ENCODE measurements at places on chromosomes 12 and 14.
A peak's percentile ranks its signal among the peaks of the same experiment; 100 is the strongest.

DNA sequence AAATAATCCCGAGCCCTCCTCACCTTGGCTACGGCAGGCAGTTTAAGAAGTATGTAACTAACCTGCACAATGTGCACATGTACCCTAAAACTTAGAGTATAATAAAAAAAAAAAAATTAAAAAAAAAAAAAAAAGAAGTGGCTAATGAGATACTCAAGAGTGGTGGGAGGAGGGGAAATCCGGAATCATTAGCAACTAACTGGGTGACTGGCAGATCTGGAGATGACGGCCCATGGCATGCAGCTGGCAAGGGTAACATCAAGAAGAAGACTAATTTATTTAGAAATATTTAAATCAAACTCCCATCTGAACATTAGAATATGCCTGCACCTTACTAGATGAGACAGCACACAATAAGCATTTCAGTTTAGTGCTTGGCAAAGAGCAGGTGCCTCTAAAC is 52.3 kb upstream of the TMCC3 start:
- DNase-seq: no peak

DNA sequence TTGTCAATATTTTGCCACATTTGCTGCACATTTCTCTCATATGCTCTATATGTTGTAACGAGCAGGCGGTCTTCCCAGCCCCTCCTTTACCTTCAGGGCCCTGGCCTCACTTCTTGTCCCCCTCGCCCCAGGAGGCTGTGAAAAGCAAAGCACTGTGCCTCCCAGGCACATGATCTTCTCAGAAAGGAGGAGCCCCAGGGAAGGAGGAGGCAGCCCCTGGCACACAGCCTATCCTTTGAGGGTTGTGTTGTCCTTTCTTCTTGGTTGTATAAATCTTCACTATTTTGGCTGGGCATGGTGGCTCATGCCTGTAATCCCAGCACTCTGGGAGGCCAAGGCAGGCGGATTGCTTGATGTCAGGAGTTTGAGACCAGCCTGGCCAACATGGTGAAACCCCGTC is 77.0 kb downstream of the PPP2R5C start:
- no peak for DNase-seq

DNA sequence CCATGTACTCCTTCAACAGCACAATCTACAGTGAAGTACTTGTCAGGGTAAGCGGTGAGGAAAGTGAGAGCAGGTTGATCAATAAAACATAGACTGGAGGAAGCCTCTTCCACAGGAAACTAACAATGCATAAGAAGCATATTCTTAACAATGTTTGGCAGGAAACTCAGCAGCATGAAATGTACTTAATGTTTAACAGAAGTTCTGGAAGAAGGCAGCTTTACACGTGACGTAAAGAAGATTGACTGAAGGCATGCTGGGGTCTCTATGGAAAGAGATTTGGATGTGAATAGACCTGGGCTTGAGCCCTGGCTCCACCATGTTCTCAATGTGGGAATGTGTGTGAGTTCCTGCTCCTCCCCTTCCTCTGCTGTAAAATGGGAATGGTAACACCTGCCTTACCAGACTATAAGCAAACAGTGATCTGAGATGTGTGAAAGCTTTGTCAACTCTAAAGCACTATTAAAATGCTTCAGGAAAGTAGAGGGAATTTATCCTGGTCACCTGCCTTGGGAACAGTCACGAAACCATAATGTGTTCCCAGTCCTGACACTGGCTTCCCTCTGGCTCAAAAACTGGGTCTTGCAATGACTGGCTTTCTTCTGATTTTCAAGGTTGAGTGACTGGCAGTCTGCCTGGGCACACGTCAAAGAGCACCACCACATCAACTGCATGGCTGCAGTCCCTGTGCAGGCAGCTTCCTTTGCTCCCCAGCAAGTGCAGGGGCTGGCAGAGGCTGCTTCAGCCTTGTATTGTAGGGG is 384.6 kb downstream of the APAF1 start:
- no peak for DNase-seq

- no peak for DNase-seq
These were observed 307.4 kb upstream of the NOVA1 start for GRCh38 chr14:26905229-26905628.

GRCh38 chr14:96904201-96904600 is 107.0 kb downstream of the VRK1 start:
- no peak for DNase-seq

DNA sequence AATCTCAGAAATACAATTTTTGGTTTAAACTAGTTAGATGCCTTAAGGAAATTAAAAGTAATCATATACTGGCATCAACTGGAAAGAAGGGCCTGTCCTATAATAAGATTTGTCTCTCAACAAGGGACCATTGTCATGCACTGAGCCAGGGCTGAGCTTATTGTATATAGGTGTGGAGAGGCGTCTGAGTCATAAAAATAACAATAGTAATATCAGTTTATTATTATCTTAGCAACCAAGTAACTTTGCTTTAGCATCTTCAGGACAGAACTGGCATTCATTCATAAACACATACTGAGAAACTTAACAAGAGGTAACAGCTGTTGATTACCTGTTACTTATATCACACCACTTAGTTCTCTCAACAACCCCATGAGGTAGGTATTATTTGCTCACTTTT is 7.1 kb downstream of the KRT75 start:
- no peak for DNase-seq

DNA sequence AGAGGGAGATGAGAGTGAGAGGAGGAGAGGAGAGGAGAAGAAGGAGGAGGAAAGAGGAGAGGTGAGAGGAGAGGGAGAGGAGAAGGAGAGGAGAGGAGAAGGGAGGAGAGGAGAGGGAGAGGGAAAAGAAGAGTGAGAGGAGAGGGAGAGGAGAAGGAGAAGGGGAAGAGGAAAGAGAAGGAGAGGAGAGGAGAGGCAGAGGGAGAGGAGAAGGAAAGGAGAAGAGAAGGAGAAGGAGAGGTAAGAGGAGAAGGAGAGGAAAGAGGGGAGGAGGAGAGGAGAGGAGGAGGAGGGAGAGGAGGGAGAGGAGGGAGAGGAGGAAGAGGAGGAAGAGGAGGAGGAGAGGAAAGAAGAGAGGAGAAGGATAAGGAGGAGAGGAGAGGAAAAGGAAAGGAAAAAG is 266.8 kb downstream of the ITPR2 start:
- no peak for DNase-seq

GRCh38 chr14:34496007-34496678 is 34.1 kb upstream of the SPTSSA start:
- DNase-seq: no peak

- DNase-seq: no peak
These were observed 58.3 kb downstream of the SMOC1 start for GRCh38 chr14:69937367-69938081.

DNA sequence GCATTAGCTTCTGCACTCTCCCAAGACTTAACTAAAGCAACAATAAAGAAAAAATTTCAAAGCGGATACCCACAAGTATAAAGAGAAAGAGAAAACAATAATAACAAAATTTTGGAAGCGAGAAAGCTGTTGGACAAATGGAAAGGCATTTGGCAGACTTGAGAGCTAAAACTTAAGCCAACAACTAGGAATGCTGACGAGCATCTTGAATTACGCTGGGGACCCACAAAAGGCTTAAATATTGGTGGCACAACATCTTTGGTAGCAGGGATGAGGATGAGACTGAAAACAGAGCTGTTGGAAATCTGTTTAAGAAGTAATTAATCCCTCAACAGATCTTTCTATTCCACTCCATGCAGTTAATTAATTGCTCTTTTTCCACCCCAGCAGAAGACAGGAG is 49.8 kb downstream of the LLPH start:
- no peak for DNase-seq

DNA sequence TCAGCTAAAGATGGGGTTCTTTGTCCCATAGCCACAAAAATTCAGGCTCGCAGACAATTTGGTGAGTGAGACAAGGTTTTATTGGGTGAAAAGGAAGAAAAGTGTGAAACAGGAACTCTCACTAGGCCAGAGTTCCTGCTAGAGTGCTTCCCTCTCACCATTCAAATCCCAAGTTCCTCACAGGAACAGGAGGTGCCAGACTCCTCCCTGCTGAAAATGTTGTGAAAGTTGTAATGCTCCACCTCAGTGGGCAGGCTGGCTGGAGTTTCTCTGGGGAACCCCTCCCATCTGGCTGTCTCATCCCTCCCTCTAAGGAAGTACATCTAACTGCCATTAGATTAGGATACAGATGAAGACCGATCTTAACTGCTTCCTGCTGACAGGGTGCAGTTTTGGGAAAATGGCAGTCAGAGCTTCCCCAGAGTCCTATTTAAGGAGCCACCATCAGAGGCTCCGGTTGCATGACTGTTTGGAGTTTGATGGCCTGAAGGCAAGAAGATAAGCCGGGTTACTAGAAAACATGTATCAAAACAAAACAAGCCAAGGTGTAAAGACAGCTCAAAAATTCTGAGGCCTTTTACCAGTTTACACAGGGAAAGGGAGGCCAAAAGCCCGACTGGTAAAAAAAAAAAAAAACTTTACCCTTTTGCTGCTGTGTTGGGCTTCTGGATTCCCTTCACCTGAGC is 127.6 kb downstream of the FSCB start:
- DNase-seq: no peak

- no peak for DNase-seq
These were observed 72.9 kb upstream of the SFSWAP start for GRCh38 chr12:131637986-131638385.

GRCh38 chr12:65946821-65947220 is 122.5 kb downstream of the HMGA2 start:
- no peak for DNase-seq

DNA sequence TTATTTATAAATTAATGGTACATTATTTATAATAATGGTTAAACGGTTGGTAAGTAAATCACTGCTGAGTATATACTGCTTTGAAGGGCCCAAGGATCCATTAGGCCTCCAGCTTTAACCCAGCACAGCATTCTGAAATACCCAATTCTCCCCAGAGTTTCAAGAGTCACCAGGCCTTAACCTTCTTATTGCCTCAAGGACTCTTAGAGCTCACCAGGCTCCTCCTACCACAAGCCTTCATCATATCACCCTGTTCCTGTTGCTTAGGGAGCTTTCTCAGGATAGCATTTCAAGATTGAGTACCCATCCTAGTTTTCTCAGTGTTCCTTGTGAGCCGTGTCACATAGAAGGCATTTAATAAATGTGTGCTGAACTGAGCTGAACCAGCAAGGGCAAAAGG is 242.5 kb downstream of the FBXL14 start:
- DNase-seq: no peak

- peak; percentile 83 for DNase-seq
These were observed 52.2 kb downstream of the ATF7IP start for GRCh38 chr12:14417715-14418114.

GRCh38 chr12:56129206-56129941 is 1.3 kb downstream of the ESYT1 start:
- DNase-seq: peak; percentile 70

GRCh38 chr14:56002876-56003625 is 115.2 kb upstream of the PELI2 start:
- peak; percentile 22 for DNase-seq

- no peak for DNase-seq
These were observed 27.0 kb downstream of the PAPLN start for GRCh38 chr14:73264080-73264884.

- DNase-seq: no peak
These were observed 897 bp downstream of the SUDS3 start for GRCh38 chr12:118377021-118377883.

- no peak for DNase-seq
These were observed 260.5 kb downstream of the RAD51B start for GRCh38 chr14:68079941-68080697.

DNA sequence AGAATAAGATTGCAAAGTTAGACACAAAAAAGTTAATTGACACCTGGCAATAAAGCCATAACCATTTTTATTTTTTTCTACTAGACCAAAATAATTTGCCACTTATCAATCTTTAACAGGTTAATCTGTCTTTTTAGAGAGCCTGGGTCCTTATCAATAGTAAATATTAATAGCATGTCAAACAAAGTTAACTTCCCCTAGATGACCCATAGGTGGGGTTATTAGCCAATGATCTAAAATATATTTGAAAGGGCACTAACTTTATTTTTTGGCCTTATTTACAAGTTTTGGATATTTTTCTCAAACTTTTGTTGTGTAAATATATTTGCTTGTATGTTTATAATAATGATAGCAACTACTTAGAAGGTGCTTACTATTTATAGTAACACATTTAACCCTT is 3.9 kb downstream of the ANKRD33 start:
- no peak for DNase-seq

DNA sequence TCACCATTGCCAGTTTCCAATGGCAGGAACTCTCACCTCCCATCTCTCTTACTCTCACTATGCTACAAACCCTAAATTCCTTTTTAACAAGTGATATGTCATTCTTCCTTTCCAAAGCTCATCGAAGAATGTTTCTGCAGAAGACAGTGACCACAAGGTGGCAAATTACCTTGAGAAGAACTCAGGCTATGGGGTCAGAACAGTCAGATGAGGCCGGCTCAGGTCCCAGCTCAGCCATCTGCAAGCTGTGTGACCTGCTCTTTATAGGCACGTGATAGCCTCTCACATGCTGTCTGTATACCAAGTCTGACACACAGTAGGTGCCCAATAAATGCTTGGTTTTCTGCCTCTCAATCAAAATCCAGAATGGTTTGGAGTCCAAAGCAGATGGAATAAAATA is 80.7 kb downstream of the FOXN3 start:
- no peak for DNase-seq

DNA sequence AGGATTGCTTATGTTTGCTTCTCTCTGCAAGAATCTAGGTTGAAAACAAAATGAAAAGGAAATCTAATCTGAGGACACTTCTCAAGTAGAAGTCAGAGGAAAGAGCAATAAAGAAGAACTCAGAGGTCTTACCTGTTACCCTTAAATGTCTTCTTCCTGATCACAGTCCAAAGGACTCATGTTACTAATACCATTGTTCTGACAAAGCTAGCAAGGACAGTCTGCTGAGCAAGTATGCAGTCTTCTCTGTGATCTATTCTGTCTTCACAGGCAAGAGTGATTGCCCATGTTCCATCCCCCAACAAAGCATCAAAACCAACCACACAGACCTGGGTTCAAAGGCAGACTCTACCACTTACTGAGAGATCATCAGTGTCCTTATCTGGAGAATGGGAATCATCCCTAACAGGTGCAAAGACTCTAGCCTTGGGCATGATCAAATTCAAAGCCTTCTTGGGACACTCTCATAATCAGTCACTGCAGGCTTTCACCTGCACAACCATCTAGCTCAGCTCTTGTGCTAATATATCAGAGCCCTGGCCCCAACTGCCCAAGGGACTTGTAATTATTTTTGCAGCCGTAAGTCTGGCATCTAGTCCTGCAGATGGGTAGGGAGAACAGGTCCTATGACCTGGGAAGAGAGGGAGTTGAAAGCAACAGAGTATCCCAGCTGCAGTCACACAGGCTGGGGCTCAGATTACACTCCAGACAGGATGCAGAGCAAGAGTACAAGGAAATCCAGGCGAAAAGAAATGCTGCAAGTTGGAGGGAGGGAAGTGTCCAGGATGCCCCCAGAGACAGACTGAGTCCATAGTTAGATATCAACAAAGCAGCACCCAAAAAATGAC is 97.9 kb upstream of the NUDT4 start:
- DNase-seq: no peak

- peak; percentile 70 for DNase-seq
These were observed 48.3 kb downstream of the TTLL5 start for GRCh38 chr14:75709207-75709812.

DNA sequence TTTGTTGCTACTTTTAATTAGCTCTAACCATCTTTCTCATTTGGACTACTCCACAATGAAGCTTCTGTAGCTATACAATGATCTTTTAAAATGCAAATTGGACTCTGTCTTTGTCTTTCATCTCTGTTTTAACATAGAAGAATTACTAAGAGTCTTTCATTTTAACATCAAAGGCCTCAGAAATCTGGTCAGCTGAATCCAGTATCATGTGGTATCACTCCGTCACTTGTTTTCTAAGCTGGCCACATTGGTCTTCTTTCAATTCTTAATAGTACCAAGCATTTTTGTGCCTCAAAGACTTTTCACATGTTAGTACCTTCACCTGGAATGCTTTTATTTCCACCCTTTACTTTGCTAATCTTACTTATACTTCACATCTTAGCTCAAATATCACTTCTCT is 95.5 kb upstream of the SLC16A7 start:
- no peak for DNase-seq
